KBM-7 (cell line): ENCODE measurements at places on chromosomes 6 and 20.

- no peak for DNase-seq
These were observed 6.3 kb upstream of the FOXF2 start for GRCh38 chr6:1382883-1383728.

- DNase-seq: no peak
These were observed 406.7 kb downstream of the CD83 start for GRCh38 chr6:14524319-14524718.

GRCh38 chr6:16338577-16339264, 100.3 kb downstream of the GMPR start:
- peak; percentile 24 for DNase-seq

- DNase-seq: peak; percentile 71
These were observed 152.9 kb downstream of the JARID2 start for GRCh38 chr6:15398633-15399275.

- DNase-seq: no peak
These were observed 116.5 kb upstream of the COL21A1 start for GRCh38 chr6:56363796-56364430.

DNA sequence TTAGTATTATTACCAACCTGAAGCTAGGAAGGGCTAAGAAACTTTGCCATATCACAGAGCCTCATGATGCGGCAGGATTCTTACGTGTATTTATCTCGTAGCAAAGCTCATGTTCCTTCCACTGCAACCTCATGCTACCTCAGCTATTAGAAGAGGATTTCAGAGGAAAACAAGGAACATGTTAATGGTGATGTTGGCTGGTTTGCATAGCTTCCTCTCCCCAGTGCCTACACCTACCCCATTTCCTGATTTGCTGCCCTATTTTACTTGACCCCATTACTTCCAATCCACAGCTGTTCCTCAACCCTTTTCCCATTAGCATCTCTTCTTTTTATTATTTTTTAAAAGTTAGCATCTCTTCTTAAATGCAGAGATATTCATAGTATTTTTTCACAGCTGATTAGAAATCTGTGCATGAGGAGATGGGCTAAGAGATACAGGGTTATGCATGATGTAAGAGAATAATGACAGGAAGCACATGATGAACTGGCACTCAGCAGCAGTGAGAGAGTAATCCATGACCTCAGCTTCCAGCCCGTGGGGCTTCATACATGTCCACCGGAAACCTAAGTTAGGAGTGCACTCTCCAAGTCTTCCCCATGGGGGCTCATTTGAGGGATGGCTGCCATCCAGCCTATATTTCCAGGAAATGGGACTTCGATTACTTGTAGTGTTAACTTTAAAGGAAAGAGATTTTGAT, 106.1 kb upstream of the ASF1A start:
- peak; percentile 55 for DNase-seq

DNA sequence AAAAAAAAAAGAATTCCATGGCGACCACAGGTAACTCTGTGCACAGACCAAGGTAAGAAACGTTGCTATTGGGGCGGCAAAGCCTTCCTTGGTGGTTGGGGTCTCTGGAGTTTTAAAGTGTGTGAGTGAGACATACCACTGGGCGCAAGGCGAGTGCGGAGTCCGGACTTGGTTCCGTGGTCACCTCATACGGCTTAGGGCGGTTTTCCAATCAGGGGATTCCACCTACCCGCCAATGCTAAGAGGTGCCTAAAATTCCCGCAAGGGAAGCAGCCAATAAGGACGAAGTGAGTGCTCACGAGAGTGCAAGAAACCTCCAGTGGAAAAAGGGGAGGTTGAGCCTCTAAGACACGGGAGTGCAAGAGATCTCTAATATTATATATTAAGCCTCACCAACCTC, 68.6 kb upstream of the PRSS16 start:
- no peak for DNase-seq

GRCh38 chr20:58229198-58229798, 845 bp upstream of the ANKRD60 start:
- no peak for DNase-seq

GRCh38 chr20:32638848-32639247, 34.9 kb downstream of the C20orf203 start:
- no peak for DNase-seq

DNA sequence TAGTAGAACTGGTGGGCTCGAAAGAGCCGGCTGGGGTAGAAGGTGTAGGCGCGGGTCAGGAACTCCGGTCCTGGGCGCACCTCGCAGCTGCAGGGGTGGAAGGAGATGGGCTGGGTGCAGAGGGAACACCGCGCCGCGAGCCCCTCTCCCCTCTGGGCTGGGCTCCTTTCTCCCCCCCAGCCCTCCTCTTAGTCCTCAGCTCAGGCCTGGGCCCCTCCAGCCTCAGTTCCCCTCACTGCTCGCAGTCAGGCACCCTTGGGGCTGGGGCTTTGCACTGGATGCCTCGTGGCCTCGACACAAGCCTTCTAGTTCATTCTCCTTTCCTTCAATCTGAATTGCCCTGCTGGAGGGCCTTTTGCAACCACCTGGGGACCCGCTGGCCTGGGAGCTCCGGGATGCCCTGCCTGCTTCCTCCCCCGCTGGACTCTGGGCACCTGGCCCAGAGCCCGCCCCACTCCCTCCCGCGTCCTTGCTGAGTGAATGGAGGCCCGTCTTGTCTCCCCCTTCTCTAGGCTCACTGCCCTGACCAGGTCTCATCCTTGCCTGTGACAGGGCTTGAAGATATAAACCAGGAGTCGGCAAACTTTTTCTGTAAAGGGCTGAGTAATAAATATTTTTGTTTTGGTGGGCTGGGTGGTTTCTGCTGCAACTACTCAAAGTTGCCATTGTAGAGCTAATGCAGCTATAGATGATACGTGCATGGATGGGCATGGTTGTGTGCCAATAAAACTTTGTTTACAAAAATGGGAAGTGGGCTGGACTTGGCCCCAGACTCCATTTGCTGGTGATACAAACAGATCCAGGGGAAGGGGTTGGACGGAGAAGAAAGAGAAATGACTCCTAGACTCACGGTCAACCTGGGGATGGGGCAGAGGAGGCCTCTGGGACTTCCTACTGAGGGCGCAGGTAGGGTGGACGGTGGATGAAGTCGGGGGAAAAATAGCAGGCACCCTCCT, 47.3 kb downstream of the APCDD1L start:
- no peak for DNase-seq

GRCh38 chr20:24965065-24965919, 16.2 kb downstream of the CST7 start:
- no peak for DNase-seq

- no peak for DNase-seq
These were observed 94.8 kb upstream of the SCAF8 start for GRCh38 chr6:154638369-154638768.

DNA sequence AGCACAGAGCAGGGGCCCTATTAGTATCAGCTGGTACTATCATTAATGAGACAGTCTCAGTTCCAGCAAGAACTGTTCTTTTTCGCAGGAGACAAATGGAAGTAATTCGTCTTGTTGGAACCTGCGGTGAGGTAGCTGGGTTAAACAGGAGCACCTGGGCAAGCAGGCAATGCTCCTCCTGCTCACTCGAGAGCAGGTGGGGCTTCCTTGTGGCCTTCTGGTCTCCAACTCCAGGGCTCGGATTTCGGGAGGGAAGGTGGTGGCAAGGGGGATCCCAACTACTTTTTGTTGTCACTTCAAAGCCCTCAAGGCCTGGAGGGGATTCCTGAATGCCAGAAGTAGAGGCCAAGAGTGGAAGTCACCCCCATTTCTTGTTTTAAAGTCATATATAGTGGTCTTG, 1.3 kb upstream of the SPEF1 start:
- no peak for DNase-seq

DNA sequence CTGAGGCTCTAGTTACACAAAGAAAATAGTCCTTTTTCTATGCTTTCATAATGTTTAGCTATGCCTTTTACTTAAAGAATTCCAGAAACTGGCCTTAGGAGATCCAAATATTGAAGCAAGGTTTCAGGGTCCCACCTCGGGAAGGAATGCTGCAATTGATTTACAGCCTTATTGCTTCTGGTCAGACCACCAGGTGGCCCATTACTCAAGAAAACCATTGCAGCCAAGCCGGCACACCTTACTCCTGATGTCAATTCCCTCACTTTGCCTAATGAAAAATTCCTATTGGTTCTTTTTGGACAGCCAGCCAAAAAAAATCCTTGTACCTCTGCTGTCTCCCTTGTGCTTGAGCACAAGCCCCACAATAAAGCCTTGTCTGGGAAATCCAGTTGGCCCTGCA, 173.9 kb downstream of the LMBRD1 start:
- DNase-seq: no peak

DNA sequence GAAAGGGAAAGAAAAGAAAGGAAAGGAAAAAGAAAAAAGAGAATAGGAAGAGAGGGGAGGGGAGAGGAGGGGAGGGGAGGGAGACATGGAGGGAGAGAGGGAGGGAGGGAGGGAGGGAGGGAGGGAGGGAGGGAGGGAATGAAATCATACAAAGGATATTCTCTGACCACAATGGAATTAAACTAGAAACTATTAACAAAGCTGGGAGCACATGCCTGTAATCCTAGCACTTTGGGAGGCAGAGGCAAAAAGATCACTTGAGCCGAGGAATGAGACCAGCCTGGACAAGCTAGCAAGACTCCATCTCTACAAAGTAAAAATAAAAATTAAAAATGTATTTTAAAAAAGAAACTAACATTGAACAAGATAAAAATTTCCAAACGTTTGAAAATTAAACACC, 62.8 kb downstream of the ILRUN start:
- no peak for DNase-seq

DNA sequence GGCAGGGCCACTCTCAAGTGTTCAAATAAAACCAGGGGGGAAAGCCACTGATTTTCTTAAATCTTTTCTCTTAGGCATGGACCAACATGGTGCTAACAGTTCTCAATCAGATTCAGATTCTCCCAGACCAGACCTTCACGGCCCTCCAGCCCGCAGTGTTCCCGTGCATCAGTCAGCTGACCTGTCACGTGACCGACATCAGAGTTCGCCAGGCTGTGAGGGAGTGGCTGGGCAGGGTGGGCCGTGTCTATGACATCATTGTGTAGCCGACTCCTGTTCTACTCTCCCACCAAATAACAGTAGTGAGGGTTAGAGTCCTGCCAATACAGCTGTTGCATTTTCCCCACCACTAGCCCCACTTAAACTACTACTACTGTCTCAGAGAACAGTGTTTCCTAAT, 41.5 kb upstream of the SMIM28 start:
- DNase-seq: no peak

DNA sequence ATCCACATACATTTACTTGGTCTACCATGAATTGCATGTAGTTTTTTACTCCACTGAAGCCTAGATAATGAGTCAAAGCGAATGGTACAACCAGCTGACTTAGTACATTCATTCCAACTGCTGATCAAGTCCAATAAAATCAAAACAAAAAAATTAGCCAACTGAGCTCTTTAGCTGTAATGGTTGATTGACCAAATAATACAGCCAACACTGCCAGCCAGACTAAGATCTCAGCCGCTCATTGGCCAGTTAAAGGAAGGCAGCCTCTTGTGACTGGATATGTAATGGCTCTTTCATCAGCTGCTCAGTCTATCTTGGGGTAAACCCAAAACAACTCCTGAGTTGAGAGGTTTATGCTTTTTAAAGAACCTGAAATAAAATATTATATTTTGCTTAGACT, 204.3 kb upstream of the RSPO3 start:
- no peak for DNase-seq
